ENCODE measurements at places on chromosomes 7 and 10.

GRCh38 chr7:2195400-2196246, 37.1 kb downstream of the MAD1L1 start:
- no peak for DNase-seq

GRCh38 chr10:78354101-78354500, 320.4 kb downstream of the RPS24 start:
- no peak for DNase-seq

DNA sequence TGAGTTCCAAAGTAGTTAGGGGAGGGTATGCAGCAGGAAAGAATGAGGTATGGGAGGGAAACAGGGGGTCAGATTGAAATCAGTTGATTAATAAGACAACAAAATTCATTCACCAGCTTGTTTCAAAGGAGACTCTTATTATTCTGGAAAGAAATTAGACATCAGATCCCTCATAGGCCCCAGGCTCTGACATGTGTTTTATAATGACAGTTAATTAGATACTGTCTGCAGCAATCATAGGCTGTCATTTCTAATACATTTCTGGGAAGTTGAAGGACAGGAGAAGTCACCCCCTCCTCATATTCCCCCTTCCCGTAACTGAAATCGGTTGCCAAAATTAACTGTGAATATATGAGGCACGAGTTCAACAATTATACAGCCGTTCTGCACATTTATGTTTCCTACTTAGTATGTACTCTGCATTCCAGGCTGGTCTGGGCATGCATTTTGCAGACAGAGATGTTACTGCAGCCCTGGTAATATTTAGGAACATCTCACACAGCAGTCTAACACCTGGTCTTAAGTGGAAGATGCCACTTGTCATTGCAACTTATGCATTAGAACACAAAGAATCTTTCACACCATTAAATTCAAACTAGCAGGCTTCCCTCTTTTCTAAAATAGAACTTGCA, 355.2 kb upstream of the LRGUK start:
- DNase-seq, result no peak

- no peak for DNase-seq
These were observed 12.8 kb downstream of the WDR86 start for GRCh38 chr7:151397026-151397425.

- no peak for DNase-seq
These were observed 224.5 kb downstream of the SEMA3A start for GRCh38 chr7:83970081-83970480.

DNA sequence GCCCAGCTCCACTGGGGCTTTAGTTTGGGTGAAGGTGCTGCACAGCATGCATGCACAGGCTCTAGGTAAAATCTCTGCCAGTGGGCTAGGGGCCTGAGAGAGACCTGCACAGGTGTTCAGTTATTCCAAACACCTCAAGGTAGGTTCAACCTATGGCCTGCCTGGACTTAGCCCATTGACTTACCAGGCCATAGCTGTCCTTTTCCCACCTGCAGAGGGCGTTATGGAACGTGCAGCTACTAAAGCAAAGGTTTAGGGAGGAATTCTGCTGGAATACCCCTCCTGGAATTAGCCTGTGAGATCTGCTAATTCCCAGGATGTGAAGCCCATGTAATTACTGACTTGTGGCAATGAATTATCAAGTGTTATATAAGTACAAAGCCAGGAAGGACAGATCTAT, 3.6 kb downstream of the VWC2 start:
- peak; percentile 50 for DNase-seq

GRCh38 chr10:93501650-93502049, 5.2 kb downstream of the CEP55 start:
- no peak for DNase-seq

DNA sequence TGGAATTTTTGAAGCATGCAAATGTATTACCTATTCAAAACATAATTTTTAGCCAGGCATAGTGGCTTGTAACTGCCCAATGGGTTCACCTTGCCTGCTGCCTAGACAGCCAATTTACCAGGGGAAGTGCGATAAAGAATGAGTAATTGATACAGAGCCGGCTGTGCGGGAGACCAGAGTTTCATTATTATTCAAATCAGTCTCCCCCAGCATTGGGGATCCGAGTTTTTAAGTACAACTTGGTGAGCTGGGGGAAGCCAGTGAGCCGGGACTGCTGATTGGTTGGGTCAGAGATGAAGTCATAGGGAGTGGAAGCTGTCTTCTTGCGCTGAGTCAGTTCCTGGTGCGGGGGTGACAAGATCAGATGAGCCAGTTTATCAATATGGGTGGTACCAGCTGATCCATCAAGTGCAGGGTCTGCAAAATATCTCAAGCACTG, 29.1 kb upstream of the NRBF2 start:
- peak; percentile 33 for DNase-seq

GRCh38 chr10:30557884-30558283, 71.7 kb downstream of the LYZL2 start:
- DNase-seq, result no peak

- DNase-seq, result no peak
These were observed 222.2 kb upstream of the NRP1 start for GRCh38 chr10:33556620-33557019.

DNA sequence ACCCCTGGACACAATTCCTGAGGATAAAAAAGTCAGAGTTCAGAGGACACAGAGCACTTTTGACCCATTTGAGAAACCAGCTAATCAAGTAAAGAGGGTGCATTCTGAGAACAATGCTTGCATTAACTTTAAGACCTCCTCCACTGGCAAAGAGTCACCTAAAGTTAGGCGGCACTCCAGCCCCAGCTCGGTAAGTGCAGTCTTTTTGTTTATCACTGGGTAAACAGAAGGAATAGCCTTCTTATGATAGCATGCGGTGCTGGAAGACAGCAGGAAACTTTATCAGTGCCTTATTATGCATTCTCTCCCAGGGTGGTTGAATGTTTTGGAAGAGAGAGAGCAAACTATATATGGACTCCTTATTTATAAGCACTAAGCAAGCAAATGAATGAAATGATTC, 130.5 kb downstream of the CDK14 start:
- no peak for DNase-seq

GRCh38 chr7:99579281-99579955, 18.6 kb upstream of the TMEM225B start:
- no peak for DNase-seq

DNA sequence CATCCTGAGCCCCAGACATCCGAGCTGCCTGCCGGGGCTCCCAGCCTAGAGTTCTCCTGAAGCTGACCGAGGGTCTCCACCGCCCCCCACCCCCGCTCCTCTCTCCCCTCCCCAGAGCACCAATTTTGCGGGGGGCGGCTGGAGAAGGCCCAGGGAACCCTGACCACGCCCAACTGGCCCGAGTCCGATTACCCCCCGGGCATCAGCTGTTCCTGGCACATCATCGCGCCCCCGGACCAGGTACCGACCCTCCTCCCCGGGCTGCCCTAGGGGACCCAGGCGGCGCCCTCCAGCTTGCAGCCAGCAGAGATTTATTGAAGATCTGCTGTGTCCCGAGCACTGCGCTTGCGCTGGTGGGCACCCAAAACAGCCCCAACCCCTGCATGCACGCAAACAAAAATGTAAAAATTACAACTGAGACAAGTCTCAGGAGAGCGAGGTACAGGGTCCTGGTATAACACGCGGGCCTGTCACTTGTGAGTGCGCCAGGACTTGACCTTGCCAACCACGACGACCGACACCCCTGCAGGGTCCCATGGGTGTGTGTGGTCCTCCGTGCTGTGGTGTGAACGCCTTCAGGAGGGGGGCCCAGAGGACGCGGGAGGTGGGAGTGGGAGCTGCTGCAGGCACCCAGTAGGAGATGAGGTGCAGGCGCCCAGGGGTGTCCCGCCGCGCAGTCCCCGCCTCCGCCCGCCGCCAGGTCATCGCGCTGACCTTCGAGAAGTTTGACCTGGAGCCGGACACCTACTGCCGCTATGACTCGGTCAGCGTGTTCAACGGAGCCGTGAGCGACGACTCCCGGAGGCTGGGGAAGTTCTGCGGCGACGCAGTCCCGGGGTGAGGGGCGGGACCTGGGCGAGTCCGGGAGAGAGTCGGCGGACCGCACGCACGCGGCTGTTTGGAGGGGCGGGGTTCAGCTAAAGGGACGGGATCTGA, 3.1 kb downstream of the PCOLCE start:
- DNase-seq, result no peak

All from iPS DF 19.7 (cell line).